CD4-positive, alpha-beta T cell treated with Interleukin-21 for 1 hour (primary cell): ENCODE measurements at places on chromosomes 16 and 17.

DNA sequence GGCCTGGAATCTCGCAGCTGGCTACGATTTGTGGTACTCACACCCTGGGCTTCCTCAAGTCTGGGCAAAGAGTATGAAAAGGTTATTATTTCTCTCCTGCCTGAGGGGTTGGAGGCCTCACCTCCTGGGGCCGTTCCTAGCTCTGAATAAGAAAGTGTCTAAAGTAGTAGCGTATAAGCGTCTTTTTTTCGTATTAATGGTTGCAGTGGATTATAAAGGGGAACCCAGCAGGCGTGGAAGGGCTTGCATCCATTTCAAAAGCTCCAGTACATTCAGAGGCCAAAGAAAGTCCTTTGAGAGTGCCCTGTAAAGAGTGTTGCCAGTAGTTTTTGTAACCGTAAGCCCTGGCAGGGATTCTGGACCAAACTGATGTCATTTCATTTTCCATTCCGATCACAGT is 72.2 kb upstream of the MPHOSPH6 start:
- no peak for DNase-seq

DNA sequence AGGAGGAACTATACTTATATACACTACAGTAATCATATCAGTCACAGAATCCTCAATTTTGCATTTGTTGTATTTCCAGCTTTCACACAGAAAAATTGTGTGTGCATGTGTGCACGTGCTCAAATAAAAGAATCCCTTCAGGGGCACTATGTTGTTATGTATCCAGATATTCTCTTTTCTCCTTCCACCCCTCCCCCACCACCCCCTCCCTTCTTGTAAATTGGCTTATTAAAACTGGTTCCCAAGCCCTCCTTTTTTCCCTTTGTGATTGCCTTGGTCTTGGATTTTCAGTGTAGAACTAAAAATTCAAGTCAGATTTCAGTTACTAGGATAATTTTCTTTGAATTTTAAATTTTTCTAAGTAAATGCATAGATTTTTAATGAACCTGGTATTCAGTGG is 86.3 kb downstream of the WNT3 start:
- DNase-seq: no peak

- no peak for DNase-seq
These were observed 38.3 kb downstream of the STX8 start for GRCh38 chr17:9537177-9537776.

GRCh38 chr17:17812211-17813054 is 24.4 kb downstream of the SREBF1 start:
- DNase-seq: peak; percentile 70

GRCh38 chr17:74843352-74843627 is 16.4 kb downstream of the GRIN2C start:
- no peak for DNase-seq

- peak; percentile 26 for DNase-seq
These were observed 558 bp downstream of the PEX12 start for GRCh38 chr17:35577830-35578196.

- DNase-seq: peak; percentile 16
These were observed 975 bp downstream of the CHD9 start for GRCh38 chr16:53055541-53056391.

GRCh38 chr17:31211352-31212012 is 85.6 kb downstream of the OMG start:
- DNase-seq: no peak

DNA sequence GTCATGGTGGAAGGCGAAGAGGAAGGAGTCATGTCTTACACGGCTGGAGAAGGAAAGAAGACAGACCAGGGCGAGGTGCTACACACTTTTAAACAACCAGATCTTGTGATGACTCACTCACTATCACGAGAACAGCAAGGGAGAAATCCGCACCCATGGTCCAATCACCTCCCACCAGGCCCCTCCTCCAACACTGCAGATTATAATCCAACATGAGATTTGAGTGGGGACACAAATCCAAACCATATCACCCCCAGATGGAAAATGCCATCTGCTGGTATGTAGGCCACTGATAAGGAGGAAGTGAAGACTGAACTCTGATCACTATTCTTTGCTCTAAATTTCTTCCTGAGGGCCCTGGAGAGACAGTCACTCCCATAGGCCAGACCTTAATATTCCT is 7.5 kb upstream of the ITGAX start:
- no peak for DNase-seq

DNA sequence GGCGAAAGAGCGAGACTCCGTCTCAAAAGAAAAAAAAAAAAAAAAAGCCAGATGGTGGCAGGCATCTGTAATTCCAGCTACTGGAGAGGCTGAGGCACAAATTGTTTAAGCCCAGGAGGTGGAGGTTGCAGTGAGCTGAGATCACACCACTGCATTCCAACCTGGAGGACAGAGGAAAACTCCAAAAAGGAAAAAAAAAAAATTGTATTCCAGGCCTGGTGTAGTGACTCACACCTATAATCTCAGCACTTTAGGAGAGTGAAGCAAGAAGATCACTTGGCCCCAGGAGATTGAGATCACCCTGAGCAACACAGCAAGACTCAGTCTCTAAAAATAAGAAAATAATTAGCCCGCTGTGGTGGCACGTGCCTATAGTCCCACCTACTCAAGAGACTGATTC is 20.1 kb downstream of the HBQ1 start:
- DNase-seq: no peak

DNA sequence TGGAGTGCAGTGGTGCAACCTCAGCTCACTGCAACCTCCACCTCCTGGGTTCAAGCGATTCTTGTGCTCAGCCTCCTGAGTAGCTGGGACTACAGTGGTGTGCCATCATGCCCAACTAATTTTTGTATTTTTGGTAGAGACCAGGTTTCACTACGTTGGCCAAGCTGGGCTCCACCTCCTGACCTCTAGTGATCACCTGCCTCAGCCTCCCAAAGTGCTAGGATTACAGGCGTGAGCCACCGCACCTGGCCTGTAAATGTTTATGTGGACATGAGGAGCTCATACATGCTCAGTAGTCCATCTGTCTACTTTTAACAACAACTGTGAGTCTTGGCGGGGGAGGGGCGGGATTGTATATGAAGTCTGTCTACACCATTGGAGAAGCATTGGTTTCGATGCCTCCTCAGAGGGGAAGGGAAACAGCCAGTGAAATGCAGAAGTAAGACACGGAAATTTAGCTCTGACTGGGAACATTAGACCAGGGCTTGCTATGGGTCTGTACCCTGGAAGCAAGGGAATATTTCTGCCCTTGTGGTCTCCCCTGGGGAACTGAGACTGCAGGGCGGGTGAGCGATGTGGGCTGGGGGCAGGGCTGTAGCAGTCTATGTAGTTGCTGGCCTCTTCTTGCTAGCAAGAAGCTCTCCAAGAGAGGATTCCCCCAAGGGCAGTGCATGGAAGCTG is 9.3 kb downstream of the NUBP1 start:
- DNase-seq: peak; percentile 27

DNA sequence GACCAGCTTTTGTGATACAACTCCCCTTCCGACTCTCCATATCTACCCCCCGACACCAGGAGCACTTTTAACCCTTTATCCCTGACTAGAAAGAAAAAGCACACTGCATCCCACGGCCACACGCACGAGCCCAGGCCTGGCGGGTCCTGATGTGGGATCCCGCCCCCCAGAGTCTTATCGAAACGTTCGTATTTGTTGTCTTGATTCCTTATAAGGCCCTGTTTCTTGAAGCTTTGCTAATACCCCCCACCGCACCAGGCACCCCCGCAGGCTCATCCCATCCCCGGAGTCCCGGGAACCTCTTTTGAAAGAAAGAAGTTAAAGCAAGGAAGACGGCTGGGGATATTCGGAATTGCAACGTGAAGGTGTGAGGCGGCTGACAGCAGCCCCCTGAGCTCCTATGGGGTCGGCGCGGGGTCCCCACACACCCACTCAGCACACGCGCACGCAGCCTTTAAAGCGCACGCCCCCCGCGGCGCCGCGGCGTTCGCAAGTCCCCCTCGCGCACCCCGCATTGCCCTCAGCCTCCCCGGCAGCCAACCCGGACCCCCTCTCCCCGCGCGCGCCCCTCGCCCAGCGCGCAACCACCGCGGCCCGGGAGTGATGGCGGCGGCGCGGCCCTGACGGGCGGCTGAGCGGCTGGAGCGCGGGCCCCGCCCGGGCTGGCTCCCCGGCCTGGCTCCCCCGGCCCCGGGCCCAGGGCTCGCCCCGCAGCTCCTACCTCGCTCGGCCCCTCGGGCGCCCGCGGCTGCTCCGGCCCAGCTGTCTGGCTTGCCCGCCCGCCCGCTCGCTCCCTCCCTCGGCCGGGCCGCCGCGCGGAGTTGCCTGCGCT is 448 bp downstream of the STAT5B start:
- DNase-seq: peak; percentile 49

- no peak for DNase-seq
These were observed 26.3 kb upstream of the MGAT5B start for GRCh38 chr17:76841776-76842405.

DNA sequence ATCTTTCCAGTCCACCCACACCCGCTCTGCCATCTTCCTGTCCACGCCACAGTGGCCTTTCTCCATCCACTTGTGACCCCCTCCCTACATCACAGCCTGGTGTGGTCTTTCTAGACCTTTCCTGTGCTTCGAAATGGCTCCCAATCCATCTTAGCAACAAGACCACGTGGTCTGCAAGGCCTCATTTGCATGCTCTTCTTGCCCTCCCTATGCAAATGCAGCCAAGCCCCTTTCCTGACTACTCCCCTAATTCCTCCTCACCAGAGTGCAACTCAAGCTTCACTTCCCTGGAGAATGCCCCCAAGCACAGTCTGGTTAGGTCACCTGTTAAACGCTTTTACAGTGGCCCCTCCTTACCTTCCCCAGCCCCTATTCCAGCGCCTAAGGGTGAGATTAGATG is 6.1 kb downstream of the PPP1R9B start:
- no peak for DNase-seq

GRCh38 chr16:26111900-26112299 is 420.1 kb downstream of the HS3ST4 start:
- DNase-seq: no peak

GRCh38 chr17:58228679-58229078 is 9.6 kb upstream of the MKS1 start:
- DNase-seq: no peak

GRCh38 chr17:7043182-7043496 is 753 bp downstream of the SLC16A11 start:
- DNase-seq: no peak
